Left renal cortex interstitium (tissue), 4 donors: ENCODE measurements at places on chromosomes 2 and 18.

DNA sequence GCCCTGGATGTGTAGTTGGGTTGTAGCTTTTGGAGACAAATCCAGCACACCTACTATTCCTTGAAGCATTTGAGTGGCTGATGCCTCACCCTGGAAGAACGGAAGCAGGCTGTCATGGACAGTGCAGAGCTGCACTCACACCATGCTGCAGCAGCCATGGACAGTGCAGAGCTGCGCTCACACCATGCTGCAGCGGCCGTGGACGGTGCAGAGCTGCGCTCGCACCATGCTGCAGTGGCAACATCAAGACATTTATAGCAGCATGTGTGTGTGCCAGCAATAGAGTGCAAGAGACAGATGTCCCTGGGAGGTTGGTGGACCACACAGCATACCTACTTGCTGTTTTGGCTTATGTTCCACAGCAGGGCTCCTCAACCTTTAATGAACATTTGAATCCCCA is 30.6 kb downstream of the GNAL start:
- no peak for DNase-seq

DNA sequence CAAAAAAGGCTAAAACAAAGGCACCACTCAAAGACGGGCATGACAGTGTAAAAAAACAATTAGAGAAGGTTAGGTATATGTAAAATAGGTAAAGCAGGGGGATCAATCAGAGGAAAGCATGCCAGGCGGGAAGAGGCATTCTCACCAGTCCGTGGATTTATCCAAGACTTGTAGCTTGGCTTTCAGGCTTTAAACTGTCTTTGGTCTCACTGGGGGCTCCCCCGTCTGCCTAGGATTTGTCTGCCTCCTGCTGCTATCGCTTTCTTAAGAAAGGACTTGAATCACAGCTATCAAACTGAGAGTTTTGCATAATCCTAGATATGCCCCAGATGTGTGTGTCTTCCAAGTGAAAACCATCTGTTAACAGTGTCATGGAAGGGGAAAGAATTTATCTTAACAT is 11.1 kb upstream of the GORASP2 start:
- DNase-seq: no peak

- DNase-seq: no peak
Measured at GRCh38 chr2:25920336-25920735, 42.0 kb upstream of the ASXL2 start.

- DNase-seq: no peak
Measured at GRCh38 chr2:20236496-20236895, 11.6 kb upstream of the SDC1 start.

- DNase-seq: no peak
Measured at GRCh38 chr18:10689236-10690034, 163.6 kb downstream of the NAPG start.

- peak; percentile 40 for DNase-seq
Measured at GRCh38 chr2:130756053-130756873, 923 bp downstream of the AMER3 start.

- peak; percentile 43 for DNase-seq
Measured at GRCh38 chr2:2328848-2329247, 2.2 kb downstream of the MYT1L start.

DNA sequence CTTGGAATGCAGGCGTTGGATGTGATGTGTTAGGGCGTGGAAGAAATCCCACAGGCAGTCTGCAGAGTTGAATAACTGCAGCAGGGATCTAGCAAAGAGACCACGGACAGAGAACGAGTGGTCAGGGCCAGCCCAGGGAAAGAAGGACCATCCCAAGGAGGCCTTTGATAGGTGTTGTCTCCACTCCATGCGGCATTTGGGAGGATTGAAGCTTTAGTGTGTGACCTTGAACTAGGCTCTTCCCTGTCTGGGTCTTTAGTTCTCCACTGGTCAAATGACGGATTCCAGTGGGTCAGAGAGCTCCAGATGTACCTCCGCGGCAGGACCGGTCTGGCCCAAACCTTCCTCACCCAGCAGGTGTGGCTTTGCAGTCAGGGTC is 18.4 kb downstream of the GREB1 start:
- DNase-seq: no peak

DNA sequence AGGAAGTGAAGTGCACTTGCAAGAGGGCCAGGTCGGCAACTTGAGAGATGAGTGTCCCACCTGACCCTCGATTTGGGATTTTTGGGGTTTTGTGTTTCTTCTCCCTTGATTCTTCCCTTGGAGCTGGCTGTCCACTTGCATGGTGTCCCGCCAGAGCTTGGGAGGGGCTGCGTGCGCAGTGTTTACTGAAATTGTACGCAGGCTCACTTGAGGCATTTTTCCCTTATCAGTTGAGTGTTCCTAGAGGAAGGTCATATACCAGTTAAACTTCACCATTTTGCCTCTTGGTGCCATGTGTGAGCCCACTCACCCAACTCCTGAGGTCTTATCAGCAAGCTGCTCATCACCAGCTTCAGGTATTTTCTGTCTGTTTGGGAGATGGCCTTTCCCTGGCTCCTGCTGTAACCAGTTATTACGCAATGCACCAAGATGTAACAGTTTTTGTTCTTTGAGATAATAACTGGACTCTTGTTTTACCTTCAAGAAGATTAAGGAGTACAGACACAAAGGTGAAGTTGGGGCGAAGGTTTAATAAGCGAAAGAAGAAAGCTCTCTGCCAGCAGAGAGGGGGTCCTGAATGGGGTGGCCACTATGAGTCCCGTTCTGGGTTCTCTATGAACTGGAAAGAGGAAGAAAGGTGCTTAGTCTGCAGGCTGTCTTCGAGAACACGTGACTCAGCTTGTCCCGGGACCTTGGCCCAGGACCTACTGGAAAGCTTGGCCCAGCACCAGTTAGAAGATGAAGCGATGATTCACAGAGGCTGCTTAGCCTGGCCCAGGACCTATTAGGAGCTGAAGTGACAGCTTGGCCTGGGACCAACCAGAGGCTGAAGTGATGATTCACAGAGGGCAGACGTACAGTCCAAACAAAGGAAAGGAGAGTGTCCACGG is 21.5 kb upstream of the TXNL4A start:
- no peak for DNase-seq

- no peak for DNase-seq
Measured at GRCh38 chr2:74573747-74574562, 19.4 kb downstream of the DOK1 start.

- DNase-seq: no peak
Measured at GRCh38 chr2:236526455-236527158, 43.0 kb upstream of the ACKR3 start.

GRCh38 chr2:33091541-33092123 is 144.9 kb downstream of the LTBP1 start:
- no peak for DNase-seq

DNA sequence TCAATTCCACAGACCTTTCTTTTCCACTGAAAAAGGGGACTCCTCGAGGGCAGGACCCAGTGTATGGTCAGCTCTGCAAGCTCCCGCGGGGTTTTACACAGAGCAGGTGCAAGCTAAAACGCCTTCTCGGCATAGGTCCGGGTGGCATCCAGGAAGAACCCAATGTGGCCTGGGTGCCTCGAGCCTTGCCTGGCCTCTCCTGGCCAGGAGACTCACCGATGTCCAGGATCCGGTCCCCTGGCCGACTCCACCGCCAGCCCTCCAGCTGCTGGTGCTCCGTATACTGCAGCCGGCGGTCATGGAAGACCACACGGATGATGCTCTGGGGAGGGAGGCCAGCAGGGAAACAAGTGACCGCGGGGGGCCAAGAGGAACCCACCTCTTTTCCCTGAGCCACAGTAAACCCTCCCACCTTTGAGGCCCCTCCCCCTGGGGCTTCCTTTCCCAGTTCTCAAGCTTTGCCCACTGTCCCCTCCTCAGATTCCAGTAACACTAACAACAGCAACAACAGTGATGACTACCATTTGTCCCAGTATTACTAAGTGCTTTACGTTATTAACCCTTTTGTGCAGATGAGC is 36.1 kb downstream of the TFCP2L1 start:
- no peak for DNase-seq

GRCh38 chr2:134452042-134452733 is 198.3 kb downstream of the MGAT5 start:
- DNase-seq: no peak

DNA sequence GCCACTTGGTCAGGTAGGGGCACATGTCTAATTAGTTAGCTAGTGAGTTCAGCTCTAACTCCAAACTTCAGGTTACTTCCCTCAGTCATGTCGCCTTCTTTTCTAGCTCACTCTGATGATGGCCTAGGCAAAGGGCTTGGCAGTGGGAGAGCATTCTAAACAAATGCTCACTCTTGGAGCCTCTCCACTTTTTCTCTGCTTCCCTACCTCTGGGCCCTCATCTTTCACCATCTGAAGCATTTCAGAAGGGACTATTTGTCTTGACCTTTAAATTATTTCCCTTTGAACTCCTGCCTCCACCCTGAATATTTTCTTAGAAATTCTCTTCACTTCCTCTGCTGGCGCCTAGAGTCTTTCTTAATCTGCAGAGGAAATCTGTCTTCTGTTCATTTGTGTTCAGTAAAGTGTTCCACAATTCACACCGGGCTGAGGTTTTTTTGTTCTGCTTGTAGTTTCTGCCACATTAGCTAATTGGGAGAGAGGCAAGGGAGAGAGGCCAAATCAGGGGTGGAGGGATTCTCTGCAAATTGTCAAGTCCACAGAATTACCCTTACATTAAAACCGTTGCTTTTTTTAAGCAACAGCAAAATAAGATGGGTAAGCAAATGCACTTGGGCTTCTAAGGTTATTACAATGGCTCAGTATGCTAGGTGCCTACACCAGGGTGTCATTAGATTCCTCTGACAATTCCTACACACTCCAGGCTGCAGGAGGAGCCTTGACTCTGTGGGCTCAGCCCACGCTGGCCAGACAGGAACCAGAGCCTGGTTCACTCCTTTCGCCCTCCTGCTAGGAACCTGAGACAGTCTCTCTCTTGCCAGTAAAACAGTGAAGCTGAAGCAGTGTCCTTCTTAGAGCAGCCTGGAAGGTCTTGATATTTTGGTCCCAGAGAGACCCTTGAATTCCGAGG is 5.5 kb downstream of the MSGN1 start:
- peak; percentile 16 for DNase-seq

DNA sequence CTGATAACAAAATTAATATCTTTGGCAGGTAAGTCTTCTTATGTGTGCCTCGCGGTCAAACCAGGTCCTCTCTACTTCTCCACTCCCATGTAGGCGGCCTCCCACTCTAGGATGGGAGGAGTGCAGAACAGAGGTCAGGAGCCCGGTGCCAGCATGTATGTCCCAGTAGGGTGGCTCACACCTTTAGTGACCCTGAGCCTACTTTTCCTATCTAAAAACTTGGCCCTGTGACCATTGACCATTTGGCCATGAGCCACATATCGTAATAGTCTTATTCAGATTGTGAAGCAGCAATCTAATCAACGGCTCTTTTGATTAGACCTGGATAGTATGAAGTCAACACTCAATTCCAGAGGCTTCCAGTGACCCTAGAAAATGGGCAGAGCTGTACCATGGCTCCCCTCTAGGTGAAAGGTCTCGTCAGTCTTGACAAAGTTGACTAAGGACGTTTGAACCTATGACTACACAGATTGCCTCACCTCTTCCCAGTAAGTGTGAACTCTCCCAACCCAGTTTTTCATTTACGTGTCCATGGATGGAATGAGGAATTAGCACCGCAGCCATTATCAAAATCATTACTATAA is 17.1 kb upstream of the FABP1 start:
- no peak for DNase-seq

DNA sequence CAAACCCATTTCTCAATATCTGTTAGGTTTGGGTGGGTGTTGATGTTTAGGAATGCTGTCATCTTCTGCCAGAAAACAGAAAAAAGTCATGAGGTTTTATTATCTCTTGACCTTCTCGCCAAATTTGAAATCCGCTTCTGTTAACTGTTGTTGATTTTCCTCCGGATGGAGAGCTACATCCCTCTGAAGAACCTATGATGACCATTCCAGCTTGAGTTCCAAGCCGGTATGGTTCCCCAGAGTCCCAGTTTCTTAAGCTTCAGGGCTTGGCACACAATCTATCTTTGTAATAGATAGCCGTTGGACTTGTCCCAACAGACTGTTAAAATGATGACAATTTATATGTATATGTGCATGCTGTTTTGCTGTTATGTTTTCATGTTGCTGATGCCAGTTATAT is 1201.0 kb downstream of the LRP1B start:
- DNase-seq: no peak

GRCh38 chr18:35283923-35284794 is 5.9 kb downstream of the ZSCAN30 start:
- DNase-seq: no peak

GRCh38 chr18:9334973-9335696 is 562 bp downstream of the TWSG1 start:
- DNase-seq: peak; percentile 11

DNA sequence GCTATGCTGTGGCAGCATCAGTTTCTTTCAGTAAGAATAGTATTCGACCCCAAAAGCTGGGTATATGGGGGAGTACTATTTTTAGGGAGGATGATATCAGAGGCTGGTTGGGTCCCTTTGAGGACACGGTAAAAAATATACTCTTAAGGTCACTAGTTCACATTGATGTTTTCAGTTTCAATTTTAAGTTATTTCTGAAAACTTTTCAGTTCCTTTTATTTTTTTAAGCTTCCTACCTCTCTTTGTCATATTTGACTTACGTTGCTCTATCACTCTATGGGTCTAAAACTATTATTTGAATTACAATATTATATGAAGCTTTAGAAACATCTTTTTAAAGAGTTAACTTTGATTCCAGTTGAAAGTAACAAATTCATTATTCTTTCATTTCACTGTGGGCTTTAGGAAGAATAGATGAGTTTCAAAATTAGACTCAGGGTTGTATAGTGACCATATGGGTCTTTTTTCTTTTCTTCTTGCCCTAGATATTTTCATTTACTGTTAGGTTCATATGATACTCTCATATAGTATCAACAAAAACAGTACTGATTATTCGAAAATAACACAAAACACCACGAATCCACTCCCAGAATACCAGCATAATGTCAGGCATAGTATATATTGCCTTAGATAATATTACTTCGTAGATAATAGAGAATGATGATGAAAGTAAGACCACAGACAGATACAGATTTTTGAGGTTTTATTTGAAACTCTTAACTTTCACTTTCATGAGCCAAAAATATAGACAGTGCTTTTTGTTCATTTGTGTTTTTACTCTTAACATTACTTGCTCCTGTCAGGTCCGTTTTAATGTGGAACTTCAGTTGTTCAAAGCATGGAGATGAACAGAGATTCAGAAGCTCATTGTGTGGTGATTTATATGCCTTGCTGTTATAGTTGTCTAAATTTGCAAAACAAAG is 9.8 kb downstream of the RMDN2 start:
- no peak for DNase-seq

DNA sequence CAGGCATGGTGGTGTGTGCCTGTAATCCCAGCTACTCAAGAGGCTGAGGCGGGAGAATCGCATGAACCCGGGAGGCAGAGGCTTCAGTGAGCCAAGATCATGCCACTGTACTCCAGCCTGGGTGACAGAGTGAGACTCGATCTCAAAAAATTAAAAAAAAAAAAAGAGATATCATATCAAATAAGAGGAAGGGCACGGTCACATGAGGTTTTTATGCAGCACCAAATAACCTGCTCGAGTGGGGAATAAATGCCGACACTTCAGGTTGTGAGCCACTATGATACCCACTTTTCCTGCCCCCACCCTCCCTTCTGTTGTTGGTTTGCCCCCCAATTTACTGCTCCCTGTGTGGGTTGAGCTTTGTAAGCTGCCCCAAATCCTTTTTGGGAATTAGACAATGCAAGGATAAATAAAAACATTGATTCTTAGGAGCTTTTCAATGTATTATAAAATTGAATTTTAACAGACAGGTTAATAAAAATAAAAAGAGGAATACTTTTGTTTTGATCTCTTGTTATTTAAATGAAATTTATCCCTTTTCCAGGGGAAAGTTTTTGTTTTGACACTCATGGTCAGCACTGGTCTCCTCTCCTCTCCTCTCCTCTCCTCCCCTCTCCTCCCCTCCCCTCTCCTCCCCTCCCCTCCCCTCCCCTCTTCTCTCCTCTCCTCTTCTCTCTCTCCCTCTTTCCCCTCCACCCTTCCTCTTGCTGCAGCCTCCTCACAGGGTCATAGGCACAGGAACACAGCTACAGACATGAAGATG is 29.2 kb downstream of the CD8B start:
- DNase-seq: no peak
